Naive thymus-derived CD8-positive, alpha-beta T cell (primary cell): ENCODE measurements at places on chromosomes 2 and 18.

GRCh38 chr2:130720528-130720927, 8.3 kb upstream of the GPR148 start:
- no peak for DNase-seq

- DNase-seq, result no peak
Observed at GRCh38 chr2:224780823-224781222, 64.7 kb upstream of the CCDC195 start.

- DNase-seq, result no peak
Observed at GRCh38 chr18:23929362-23929930, 85.1 kb upstream of the TTC39C start.

GRCh38 chr18:2850816-2851215, 4.0 kb downstream of the EMILIN2 start:
- DNase-seq, result no peak

GRCh38 chr2:74863802-74864248, 29.9 kb downstream of the HK2 start:
- no peak for DNase-seq

GRCh38 chr2:151297882-151298281, 8.4 kb upstream of the NMI start:
- no peak for DNase-seq

DNA sequence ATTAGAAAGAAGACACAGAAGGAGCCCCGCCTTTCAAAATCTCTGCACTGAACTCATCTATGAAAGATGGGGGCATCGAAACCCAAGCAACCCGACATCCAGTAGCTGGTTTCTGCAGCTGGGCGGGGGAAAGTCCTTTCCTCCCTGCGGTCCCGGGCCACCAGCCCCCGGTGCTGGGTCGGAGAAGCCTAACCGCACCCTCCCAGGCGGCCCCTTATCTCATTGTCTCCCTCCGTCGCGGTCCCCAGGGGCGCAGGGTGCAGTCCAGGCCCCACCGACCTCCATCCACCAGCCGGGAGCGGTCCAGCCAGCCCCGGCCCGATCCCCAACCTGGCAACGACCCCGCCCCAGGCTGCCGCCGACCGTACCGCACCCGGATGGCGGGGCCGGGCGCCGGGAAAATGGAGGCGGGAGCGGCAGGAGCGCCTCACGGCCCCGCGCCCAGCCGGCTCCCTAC, 452 bp downstream of the RAPH1 start:
- DNase-seq, result peak; percentile 26

DNA sequence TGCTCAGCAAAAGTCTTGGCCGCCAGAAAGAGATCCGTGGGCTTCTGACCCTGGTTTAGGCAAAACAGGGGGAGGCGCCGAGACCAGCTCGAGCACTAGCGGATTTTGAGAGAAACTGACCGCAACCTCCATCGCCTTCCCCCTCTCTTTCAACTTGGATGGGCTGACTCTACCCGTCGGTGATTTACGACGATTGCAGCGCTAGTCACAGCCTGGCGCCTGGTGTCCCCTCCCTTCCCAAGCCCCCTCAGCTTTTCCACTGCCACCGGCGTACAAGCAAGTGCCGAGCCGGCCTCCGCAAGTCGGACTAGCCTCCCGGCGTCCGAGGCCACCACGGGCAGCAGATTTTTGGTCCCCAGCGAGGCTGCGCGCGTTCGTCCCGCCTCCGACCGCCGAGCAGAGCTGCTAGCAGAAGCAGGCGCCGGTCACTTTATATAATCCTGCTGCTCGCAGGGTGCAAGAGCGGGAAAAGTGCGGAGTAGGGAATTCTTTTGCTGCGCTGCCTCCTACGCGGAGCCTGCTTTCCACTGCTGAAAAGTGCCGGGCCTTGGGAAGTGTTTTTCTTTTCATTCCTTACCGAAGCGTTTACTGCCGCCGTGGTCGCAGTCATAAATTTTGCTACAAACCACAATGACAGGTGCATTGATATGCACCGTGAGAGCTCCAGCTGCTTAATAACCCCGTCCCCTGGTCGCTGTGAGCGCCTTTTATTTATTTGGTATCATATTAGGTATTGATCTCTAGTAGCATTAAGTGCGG, 7.7 kb downstream of the HOXD3 start:
- no peak for DNase-seq

- DNase-seq, result no peak
Observed at GRCh38 chr18:67266246-67267237, 250.0 kb downstream of the DSEL start.

DNA sequence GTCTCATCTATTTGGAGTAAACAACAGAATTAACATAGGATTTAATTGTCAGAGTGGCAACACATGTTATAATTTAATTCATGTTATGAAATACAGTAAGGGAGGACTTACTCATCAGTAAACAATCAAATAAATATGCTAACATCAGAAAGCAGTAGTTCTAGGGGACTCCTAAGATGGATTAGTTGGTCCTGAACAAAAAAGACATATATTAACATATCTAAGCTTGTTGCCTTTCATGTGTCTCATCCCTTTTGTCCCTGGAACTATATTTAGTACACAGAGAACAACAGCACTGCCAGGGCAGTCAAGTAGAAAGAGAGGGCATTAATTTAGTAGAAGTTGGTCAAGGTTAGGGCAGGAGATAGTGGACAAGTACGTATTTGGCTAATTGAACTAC, 117.8 kb upstream of the FZD5 start:
- no peak for DNase-seq
